ENCODE measurements at places on chromosomes 1 and 21. TPM values are rescaled to one million over a fixed set of nuclear protein-coding genes. Genes with fewer than 3 reads are reported as not detected.

Gene FYB2
- polyA plus RNA-seq = 1.1 TPM

Gene CRP
- not detected for polyA plus RNA-seq

Gene SFN
- polyA plus RNA-seq = 410 TPM

Gene RXFP4
- not detected for polyA plus RNA-seq

Gene TNN
- not detected for polyA plus RNA-seq

Gene PTPRC
- 3.0 TPM for polyA plus RNA-seq

Gene LIN28A
- not detected for polyA plus RNA-seq

DNA sequence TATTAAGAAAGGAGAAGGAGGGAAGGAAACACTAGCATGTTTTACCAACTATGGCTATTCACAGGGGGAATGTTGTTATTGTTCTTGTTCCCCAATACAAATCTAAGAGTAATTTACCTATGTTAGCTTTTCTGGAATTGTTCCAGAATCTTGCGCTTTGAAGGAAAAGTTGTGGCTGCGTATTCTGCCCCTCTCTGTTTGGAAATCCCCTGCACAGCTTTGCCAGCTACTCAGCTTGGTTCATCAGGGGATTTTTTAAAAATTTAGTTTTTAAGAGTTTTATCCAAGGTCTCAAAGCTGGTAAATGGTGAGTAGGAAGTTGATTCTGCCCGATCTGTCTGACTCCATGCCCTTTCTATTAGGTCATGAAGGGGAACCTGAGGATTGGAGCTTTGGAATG, 9.5 kb upstream of the IRF6 start:
- no peak for DNase-seq

DNA sequence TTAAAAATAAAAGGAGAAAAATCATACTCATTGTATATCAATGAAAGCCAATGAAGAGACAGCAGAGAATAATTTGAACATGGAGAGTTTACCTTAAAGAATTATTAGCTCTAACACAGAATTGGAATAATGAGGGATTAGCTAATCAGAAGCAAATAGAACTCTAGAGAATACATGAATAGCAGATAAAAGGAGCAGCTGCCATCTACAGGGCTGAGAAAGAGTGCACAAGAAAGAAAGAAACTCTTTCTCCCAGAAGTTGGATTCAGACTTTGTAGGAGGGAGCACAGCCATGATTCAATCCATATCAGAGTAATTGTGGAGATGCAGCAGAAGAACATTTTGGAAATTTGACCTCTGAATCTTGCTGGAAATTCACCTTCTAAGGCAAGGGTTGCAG, 1171.2 kb downstream of the PLA2G4A start:
- DNase-seq = peak; percentile 3

DNA sequence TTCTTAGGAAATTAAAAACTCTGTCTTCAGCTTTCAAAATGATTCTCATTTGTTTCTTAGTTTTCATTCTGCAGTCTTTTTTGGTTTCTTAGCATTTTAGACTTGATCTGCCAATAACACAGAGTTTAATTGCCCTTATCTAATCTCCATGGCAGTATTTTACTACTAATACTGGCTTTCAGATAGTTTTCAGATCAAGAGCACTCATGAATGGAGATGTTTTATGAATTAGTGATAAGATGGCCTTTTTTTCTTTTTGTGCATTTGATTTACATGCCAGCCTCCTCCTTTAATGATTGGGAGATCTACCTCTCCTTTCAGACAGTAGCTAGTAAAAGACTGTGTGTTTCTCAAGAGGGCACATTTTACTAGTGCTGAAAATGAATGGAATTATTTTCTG, 5.6 kb downstream of the MIA3 start:
- DNase-seq = no peak

DNA sequence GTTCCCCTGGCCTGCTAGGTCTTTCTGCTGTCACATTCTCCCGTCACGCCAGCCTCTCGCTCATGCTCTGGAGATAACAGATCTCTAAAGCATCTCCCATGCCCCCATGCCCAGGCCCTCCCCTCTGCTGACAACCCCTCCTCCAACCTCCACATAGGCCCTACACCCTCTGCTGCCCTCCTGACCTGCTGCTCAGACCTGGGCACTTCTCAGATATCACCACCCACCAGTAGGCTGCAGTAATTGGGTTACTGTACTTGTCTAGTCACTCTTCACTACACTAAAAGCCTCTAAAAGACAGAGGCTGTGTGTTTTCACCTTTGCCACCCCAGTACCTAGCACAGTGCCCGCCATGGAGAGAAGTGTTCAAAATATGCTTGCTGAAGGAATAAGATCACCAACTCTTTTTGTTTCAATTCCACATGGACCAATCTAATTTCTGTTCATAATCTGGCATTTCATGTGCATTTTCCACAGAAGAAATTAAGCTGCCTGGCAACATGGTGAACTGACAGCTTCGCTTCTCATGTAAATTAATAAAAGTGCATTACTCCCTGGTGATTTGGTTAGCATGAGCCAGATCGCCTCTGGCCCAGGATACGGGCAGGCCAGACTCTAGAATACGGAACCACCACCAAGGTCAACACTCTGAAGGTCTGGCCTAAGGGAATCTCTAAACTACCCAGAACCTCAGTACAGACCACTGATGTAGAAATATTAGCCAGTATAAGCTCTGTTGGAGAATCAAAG, 20.7 kb downstream of the LBR start:
- DNase-seq = no peak

GRCh38 chr1:3482378-3482849, 27.9 kb downstream of the ARHGEF16 start:
- DNase-seq = peak; percentile 88

GRCh38 chr1:148383966-148384365, 99.1 kb downstream of the PPIAL4G start:
- no peak for DNase-seq

DNA sequence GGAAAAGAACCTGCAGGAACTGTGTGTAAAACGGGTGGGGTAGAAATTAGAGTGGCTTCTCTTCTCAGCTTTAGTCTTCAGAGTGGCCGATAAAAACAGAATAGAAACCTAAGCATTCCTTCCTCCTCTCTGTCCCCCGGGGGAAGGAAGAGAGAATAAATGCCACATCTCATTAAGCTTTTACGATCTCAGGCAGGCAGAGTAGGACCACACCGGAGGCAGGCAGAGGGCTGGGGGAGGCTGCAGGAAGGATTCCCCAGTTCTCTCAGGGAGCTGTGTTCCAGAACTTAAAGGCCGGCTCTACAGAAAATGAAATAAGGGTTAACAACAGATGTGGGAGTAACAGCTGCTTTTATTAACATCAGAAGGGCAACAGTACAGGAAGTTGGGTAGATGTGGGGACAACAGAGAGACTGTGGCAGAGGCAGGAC, 24.5 kb upstream of the MEF2D start:
- no peak for DNase-seq

DNA sequence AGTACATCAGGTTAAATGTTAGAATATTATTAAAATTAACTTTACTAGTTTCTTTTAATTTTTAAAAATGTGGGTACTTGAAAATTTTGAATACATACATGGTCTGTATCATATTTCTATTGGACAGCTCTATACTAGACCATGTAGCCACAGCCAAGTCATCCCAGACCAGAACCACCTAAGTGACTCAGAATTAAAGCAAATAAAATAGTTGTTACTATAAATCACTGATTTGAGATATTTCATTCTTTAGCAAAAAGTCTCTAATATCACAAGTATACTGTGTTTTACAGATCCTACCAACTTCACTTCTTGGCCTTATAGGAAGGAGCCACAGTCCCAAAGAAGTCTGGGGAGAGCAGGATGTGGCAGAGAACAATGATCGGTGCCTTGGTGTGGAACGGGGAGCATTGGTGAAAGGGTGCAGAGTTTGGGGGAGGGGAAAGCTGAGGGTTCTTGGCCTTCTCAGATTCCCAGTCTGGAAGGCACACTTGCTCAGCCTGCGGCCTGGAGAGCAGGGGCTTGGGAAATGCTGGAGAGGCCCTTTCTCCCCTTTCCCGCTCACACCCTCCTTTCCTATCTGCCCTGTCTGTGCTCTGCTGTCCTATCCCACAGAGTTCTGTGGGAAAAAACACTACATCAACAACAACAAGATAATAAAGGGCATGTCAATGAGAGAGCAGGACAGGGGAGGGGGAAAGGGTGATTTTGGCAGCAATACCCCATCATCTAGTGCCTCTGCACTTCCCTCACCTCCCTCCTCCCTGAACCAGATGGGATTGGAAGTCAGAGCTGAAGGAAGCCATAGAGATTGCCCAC, 122.1 kb downstream of the NGF start:
- DNase-seq = no peak

GRCh38 chr1:160767395-160768294, 28.3 kb upstream of the LY9 start:
- DNase-seq = no peak

DNA sequence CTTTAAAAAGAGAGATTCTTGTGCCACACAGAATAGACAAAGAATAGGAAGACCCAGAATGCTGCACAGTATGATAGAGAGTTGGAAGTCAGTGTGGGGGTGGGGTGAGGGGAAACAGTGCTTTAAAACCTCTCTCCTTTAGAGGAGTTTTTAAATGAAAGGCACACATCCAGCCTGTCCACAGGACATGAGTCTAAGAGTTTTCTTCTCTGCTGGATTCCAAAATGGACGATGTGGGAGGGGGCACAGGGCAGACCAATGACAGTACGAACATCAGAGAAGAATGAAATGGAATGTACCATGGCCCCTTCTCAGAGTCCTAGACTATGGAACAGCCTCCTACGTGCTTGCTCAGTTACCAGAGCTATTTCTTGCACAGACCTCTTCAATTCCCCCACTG, 458.2 kb upstream of the DAB1 start:
- DNase-seq = no peak

DNA sequence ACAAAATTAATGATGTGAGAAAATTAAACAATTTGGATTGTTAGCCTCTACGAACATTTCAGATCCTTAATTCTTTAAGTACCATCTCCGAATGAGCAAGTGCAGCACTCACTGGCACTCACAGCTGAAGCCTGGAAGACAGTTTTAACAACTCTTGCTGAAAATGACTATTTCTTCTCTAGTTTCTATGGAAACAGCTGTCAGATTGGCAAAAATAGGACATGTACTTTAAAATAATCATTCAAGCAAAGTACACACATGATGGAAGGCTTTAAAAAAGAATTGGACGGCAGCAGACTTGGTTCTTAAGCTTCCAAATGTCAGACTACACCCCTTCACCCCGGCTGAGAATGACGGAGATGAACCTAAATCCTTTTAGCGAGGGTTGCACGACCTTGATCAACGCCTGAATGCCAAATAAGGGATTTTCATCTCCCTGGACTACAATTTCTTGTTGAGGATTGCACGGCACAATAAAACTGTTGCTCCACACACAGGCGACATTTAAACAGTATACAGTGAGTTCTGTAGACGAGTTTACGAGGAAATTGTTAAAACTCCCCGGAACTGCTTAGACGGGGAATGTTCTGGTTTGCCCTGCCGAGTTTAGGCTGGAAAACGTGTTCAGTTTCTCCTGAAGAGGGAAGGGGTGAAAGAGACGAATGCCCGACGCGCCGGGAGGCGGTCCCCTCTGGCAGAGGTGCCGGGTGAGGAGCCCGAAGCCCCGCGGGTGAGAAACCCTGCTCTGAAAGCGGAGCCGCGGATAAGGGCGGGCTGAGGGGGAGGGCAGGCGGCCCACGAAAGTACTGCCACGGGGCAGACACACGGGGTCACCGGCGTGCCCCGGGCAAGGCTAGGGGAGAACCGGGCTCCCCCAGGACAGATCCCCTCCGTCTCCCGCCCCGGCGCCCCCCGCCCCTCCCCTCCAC, 671 bp downstream of the OMA1 start:
- DNase-seq = peak; percentile 83

GRCh38 chr1:6646499-6647148, 22.0 kb downstream of the THAP3 start:
- peak; percentile 73 for DNase-seq

GRCh38 chr1:32743380-32744070, 41.0 kb upstream of the SYNC start:
- peak; percentile 76 for DNase-seq

DNA sequence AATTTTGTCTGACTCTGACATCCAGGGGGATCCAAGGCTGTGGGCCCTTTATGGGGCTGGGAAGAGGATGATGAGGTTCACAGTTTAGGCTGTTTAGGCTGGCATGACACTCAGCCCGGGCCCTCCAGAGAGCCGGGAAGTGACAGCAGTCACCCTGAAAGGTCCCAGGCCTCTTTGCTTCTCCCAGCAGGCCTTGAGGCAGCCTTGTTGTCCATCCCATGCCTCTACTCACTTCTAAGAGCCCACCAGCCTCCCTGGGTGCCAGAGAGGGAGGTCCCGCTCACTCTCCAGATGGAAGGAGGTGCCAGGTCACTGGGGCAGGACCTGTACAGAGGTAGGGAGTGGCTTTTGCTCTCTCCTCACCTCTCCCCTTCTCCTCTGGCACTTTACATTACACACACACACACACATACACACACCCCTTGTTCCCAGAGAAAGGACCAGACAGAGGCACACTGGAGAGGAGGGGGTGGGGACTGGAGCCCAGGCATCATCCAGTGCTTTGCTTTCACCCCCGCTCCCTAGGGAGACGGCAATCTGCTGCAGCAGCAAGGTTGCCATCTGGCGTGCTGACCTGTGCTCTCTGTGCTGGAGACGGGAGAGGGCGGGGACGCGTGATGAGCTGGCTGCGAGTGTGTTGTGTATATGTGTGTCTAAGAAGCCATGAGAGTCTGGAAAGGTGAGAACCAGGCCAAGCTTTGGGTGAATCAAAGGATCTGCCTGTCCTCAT, 4.6 kb downstream of the KLHDC8A start:
- DNase-seq = peak; percentile 38

DNA sequence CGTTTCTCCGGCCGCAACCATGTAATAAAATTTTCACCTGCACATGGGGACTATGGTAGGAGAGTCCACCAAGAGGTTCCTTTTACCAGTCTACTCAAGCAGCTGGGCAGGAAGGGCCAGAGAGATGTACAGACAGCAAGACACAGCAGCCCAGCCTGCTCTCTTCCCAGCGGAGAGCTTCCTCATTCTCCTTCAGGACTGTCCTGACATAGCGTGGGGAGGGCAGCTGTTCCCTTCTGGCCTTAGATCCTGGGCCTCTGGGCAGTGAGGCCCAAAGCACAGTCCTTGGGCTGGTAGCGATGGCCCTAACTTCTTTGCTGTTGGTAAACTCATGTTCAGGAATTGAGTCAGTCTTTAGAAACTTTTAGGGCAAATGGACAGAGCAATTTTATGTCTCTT, 89.1 kb downstream of the BCAR3 start:
- DNase-seq = no peak

DNA sequence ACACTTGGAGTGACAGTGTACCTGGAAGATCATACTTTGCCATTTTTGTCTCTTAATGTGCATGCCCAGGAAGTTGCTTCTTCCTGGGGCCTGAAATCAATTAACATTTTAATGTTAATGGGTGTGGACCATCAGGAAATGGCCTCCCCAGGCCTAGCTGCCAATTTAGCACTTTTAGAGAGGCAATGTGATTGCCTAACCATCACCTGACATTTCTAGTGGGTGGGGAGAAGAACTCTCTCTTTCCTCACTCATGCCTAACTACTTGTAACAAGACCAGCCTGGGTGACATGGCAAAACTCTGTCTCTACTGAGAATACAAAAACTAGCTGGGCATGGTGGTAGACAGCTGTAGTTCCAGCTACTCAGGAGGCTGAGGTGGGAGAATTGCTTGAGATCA, 549.0 kb upstream of the RGS18 start:
- no peak for DNase-seq

- no peak for DNase-seq
Measured at GRCh38 chr1:94055459-94056122, 65.4 kb downstream of the ABCA4 start.

- no peak for DNase-seq
Measured at GRCh38 chr1:220372451-220372850, 100.2 kb upstream of the RAB3GAP2 start.
